ENCODE measurements at places on chromosomes 7 and 10.

- no peak for DNase-seq
Observed at GRCh38 chr7:89247207-89247606, 451.7 kb upstream of the TEX47 start.

- DNase-seq = no peak
Observed at GRCh38 chr7:27746978-27747377, 7.0 kb downstream of the TAX1BP1 start.

GRCh38 chr7:2964208-2964607, 79.5 kb downstream of the CARD11 start:
- no peak for DNase-seq

- peak; percentile 59 for DNase-seq
Observed at GRCh38 chr7:22137026-22137425, 191.3 kb upstream of the CDCA7L start.

DNA sequence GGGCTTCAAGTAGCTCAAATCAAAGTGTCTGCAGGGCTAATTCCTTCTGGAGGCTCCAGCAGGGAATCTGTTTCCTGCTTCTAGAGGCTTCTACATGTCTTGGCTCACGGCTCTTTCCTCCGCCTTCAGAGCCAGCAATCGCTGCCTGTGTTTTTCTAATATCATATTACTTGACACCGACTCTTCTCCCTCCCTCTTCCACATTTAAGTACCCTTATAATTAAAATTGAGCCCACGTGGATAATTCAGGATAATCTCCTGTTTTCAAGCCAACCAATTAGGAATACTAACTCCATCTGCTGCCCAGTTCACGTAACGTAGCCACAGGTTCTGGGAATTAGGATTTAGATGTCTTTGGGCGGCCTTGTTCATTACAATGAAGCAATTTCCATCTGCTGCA, 372.2 kb downstream of the DPP6 start:
- no peak for DNase-seq

DNA sequence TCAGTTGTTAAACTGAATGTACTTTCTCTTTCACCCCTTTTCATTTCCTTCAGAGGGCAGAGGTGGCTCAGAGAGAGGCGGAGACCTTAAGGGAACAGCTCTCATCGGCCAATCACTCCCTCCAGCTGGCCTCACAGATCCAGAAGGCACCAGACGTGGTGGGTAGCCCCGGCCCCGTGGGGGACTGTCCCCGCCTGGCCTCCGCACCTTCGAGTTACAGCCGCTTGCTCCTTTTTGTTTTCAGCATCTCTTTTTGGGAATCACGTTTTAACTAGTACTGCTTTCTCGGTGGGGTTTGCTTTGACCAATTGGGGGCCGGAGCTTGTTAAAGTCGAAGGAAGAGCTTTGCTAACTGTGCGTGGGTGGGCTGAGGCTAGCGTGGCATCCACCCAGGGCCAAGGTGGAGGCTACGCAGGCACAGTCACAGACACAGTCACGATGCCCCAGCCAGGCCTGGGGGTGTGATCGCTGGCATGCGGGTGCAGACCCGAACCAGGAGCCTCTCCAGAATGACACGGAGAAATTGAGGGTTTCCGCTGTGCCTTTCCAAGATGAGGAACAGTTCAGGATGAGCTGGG, 116.2 kb upstream of the SH2B2 start:
- DNase-seq = no peak

Data from AG09309 (cell line).